ENCODE measurements at places on chromosomes 2 and 18.
A peak's percentile ranks its signal among the peaks of the same experiment; 100 is the strongest.

GRCh38 chr18:30730915-30731314 is 311.6 kb downstream of the DSC3 start:
- no peak for DNase-seq

GRCh38 chr2:150752229-150752628 is 264.8 kb upstream of the RND3 start:
- no peak for DNase-seq

DNA sequence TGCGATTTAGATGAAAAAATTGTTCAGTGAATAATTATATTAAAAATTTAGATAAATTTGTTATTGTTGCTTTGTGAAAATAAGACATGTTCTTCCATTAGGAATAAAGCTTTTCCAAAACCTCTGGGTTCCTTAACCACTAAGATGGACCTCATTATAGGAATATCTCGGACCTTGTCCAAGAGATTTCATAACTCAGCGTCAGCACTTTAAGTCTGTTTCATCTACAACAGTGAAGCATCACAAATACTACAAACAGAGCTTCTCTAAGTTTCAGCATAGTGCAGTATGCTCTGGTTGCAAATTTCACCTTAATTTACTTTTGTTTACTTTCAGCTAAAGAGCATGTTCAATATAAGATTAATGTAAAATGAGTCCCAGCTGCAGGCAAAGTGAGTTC is 150.3 kb downstream of the UBE2E3 start:
- no peak for DNase-seq

DNA sequence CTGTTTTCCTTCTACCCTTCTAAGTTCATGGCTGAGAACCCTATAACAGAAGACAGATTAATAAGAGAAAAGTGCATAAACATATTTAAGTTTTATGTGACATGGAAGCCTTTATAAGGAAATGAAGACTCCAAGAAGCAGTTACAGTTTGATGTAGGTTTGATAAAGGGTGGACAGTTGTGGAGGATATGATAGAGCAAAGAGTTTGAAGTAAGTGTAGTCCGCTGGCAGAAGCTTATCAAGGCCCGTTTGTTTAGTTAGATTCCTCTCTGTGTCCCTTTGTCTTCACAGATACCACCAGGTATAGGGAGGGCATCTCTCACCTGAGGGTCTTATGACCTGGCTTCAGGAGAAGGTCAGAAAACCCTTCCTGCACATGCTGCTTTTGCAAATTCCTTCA is 10.4 kb upstream of the CASP8 start:
- DNase-seq = no peak

DNA sequence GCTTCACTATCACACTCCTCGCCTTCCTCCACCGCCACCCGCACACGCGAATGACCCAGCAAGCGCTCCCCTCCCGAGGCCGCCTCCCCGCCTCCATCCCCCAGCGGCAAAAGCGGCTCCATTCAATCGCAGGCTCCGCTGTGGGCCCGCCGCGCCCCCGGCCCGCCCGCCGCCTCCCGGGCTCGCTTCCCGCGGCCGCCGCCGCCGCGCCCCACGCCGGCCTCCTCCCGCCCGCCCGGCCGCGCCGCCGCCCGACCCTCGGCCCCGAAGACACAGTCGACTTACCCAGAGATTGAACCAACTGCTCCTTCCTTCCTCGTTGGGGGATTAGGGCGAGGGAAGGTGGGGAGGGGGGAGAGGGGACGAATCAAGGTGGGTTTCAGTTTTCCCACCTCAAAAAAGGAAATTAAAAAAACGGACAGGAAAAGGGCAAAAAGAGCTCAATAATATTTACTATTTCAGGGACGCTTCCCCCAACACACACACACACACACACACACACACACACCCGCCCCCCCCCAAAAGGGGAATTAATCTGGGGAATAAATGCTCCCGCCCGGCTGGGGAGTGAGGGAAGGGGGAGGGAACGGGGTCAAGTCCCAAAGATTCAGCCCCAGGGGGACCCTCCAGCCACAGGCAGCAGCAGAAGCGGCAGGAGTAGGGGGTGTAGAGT is 743 bp downstream of the XPO1 start:
- DNase-seq = no peak

DNA sequence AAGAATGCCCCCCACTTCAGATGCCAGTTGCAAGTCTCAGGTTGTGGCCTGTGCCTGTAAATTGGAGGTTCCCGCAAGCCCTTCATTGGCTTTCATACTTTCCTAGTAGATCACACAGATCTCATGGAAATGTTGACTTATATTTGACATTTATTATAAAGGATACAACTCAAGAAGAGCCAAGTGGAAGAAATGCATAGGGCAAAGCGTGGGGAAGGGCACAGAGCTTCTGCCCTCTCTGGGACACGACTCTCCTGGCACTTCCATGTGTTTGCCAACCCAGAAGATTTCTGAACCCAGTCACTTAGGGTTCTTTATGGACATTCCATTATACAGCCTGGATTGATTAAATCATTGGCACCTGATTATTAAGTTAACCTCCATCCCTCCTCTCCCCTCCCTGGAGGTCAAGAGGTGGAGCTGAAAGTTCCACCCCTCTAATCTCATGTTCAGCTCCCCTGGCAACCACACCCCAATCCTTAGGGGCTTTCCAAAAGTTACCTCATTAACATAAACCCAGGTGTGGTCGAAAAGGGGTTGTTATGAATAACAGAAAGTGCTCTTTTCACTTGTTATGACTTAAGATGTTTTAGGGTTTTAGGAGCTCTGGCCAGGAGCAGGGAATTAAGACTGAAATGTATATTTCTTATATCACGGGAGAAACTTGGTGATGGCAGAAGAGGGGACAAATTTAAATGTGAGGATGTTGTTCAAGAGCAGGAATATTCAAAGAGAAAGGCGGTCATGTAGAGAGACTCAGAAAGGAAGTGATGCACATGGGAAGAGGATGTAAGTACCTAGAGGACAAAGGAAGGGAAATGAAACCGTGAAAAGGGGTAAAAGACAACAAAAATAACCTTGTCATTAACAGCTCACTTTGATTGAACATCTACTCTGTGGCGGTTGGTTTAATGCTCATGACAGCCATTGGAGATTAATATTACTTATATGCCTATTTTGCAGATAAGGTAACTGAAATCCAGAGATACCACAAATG is 31.8 kb downstream of the SP100 start:
- no peak for DNase-seq

- DNase-seq = no peak
These were observed 40.5 kb downstream of the PREPL start for GRCh38 chr2:44320832-44321231.

DNA sequence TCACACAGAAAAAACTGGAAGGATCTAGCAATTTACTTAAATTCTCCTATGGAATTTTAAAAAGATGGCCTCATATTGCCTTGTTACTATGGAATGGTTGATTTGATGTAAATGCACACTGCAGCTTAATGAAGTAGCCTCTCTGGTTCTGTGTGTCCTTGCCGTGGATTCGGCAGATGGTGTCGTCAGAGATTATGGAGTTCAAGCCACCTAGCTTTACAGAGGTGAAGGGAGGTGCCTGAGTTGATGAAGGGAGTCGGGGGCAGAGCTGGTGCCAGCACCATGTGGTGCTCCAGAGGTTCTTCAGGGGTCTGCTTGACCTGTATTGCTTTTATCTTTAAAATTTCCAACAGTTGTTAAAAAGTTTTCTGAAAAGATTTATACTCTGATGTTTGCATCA is 48.8 kb downstream of the ASAP2 start:
- DNase-seq = no peak

DNA sequence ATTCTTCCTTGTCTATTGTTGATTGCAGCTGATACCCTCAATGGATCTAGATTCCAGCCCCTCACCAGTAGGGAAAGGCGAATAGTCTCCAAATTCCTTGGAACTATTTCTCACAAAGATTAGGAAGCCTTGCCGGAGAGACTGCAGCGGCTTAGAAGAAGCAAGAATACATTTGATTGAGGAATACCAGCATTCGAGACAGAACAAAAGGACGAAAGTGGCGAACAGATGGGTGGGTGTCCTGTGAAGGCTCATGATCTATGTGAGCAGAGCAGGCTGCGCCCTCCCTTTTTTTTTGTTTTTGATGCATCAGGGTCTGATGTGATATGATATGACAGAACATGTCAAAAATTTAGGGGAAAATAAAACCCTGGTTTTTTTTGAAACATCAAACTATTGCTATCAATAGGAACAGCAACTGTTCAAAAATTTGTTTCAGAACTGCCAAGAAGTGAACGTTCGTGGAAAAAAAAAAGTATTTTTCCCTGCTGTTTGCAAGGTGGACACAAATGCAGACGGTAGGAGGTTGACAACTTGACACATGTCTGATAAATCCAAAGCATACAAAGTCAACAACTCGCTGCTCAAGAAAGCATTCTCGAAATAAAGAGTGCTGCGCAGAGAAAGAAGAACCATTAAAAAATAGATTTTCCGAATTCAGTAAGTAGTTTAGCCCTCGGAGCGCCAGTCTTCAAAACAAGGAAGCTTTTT is 49.1 kb downstream of the PTGR3 start:
- no peak for DNase-seq

GRCh38 chr2:230674966-230675672 is 37.5 kb upstream of the CAB39 start:
- no peak for DNase-seq

DNA sequence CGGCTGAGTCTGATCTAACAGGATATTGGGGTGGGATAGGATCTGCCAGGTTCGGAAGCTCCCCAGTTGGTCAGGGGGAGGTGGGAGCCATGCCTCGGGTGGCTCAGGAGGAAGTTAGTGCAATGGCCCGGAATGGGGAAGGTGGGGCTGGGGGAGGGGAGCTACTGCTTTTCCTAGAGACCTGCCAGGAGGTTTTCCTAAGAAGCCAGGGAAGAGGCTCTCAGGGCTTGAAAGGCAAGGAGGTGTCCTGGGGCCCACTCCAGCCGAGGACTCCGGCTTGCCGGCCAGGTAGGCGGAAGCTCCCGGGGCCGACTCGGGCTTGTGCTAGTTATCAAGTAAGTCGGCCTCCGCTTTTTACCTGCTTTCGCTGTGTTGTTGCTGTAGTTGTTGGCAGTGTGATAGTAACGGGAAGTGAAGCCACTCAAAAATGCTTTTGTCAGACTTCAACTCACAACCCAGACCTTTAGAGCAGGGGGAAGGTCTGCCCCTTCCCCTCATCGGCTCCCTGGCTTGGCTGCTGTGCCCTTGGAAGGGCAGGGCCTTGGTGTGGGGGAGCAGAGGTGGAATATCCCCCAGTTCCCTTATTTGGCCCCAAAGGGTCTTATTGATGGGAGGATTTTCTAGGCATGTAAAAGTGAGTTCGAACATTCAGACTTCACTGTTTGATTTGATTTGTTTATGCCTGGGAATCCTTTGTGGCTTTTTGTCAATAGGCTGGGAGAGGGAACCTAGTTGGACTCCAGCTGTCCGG is 5.4 kb downstream of the GDF7 start:
- DNase-seq = no peak

- no peak for DNase-seq
These were observed 75.3 kb downstream of the REV1 start for GRCh38 chr2:99414566-99414965.

DNA sequence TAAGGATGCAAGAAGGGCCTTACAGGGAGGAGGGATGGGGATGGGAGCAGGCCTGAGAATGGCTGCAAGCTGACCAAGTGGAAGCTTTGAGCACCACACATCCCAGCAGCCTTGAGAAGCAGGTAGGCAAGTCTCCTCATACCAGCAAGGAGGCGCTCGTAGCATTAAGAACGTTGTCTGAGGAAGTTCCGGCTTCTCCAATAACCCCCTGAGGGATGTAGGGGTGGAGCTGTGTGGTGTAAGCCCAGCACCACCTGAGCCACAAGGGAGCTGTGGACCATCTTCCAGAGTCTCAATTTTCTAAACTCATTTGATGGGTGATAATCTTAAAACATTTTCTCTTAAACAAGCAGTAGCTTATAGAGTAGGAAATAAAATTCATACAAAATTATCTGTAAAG is 50.6 kb downstream of the ST3GAL5 start:
- DNase-seq = no peak

GRCh38 chr2:239959059-239959971 is 65.8 kb downstream of the NDUFA10 start:
- DNase-seq = no peak

DNA sequence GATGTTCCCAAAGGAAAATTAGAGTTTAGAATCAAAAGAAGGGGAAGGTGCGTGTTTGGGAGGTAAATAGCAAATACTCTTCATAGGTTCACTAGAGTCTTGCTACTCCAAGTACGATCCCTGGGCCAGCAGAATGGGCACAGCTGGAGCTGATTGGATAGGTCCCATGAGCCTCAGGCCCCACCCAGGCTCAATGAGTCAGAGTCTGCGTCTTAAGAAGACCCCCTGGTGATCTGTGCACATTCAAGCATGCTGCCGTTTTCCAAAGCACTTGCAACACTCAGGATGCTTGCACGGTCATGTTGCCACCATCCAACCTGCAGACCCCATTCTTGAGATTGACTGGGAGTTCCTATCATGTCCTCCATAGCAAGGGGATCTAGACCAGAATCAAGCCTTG is 40.5 kb downstream of the ABCG8 start:
- DNase-seq = no peak

DNA sequence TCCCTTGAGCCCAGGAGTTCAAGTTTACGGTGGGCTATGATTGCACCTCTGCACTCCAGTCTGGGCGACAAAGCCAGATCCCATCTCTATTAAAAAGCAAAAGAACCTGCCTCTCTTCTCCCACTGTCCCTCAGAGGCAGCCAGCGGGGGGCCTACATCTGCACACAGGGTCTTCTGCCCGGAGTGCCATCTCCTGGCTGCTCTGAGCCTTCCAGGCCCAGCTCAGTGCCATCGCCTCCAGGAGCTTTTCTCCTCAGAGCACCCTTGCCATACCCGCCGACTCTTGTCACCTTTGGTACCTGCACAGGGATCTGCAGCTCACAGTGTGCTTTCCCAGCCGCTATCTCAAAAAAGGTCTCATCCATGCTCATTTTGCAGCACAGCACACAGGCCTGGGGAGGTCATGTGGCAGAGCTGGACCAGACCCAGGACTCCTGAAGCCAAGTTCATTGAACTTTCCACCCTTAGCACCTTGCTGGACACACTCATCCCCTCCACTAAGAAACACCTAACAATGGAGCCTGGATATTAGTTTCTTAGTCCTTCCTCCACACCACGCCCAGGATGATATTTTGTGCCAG is 186.3 kb downstream of the HAUS1 start:
- no peak for DNase-seq

GRCh38 chr18:26813043-26813442 is 52.5 kb downstream of the AQP4 start:
- DNase-seq = peak; percentile 42

- no peak for DNase-seq
These were observed 110.2 kb downstream of the OLA1 start for GRCh38 chr2:174138161-174138560.

- DNase-seq = no peak
These were observed 22.7 kb downstream of the CYP20A1 start for GRCh38 chr2:203261326-203262159.

DNA sequence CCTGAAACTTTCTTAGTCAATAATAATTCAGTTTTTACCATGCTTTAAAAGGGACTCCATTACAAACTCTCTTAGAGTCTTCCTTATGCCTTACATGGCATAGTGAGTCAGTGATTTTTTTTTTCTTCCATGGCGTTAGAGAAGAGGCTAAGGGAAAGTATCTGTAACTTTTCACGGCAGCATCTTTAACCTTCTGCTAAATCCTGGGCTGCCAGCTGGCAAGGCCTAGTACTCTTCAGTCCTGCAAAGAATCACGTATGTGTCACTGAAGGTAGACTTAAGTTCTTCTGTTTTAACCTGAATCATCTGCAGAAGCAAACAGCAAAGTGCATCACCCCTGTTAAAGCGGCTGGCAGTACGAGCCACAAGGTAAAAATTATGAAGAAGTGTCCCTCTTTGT is 286.3 kb upstream of the FN1 start:
- DNase-seq = no peak
